ENCODE measurements at places on chromosomes 4 and X.

DNA sequence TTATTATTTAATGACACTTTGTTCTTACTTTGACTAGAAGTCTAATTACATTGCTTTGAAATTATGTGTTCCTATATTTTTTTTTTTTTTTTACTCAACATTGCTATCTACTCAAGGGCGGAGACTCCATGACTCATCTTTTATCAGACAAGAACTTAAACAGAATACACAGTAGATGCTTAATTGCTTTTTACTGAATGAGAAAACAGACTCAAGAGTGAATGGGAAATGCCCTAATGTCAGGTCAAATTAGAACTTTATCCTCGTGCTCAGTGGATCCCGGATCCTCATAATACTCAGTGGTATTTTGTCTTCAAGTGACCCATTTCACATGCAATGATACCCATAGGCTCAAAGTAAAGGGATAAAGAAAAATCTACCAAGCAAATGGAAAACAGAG lies 954.5 kb upstream of the IGFBP7 start:
- DNase-seq, result no peak

GRCh38 chr4:152678841-152679240 lies 956 bp downstream of the TMEM154 start:
- no peak for DNase-seq

GRCh38 chrX:54695816-54696487 lies 102.1 kb downstream of the ITIH6 start:
- DNase-seq, result no peak

DNA sequence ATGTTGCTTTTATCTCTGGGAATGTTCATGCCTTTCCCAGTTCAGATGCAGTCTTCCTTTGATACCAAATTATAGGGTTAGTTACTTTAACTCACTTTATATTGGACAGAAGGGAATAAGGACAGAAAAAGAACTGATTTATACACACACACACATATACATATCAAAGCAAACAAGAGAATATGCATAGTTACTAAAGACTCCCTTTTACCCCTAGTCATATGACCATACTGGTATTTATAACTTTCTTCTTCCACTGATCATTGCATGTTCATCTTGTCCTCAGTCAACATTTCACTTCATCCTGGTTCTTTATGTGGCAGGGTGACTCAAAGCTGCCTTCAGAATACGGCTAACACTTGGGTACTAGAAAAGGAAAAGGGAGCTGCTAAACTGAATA lies 120.4 kb downstream of the PARM1 start:
- DNase-seq, result no peak

DNA sequence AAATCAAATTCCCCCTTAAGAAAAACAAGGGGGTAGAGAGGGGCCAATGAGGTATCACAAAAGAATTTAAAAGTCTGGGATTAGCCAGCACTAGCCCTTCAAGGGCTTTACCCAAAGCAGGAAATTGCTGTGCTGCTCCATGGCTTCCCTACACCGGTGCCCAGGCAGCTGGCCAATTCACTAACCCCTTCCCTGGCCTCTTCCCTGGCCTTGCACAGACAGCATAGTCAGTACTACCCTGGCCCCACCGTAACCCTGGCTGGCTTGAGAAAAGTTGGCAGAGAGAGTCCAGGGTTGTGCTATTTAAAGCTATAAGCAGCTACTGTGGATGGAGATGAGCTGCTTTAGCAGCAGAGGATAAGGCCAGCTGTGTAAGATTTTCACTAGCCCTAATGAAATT lies 43.1 kb downstream of the ADAMTS3 start:
- DNase-seq, result peak; percentile 21

- no peak for DNase-seq
Observed at GRCh38 chr4:26987191-26987590, 126.5 kb downstream of the STIM2 start.

DNA sequence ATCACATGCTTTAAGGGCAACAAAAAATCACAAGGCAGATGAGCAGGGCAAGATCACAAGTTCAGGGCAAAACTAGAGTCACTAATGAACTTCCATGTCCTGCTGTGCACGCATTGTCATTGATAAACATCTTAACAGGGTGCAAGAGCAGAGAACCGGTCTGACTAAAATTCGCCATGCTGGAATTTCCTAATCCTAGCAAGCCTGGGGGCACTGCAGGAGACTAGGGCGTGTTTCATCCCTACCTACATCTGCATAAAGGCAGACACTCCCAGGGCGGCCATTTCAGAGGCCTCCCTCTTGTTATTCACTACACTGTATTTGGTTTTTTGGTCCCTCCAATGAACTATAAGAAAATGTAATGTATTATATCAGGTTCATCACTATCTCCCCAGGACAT lies 203.6 kb downstream of the ARHGEF9 start:
- no peak for DNase-seq

DNA sequence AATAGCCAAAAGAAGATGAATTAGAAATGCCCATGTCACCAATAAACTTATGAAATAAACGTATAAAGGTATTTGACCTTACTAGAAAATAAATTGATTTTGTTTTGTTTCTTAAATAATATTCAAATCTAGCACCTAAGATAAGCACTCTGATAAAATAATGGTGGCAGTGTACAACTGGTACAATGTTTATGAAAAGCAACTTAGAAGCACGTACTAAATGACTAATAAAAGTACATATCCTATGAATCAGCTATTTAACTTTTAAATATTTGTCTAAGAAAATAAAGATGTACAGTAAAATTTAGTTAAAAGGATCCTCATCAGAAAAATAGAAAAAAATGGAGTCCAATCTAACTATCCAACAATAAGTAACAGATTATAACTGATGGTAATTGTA lies 6.7 kb downstream of the MANBA start:
- DNase-seq, result no peak

DNA sequence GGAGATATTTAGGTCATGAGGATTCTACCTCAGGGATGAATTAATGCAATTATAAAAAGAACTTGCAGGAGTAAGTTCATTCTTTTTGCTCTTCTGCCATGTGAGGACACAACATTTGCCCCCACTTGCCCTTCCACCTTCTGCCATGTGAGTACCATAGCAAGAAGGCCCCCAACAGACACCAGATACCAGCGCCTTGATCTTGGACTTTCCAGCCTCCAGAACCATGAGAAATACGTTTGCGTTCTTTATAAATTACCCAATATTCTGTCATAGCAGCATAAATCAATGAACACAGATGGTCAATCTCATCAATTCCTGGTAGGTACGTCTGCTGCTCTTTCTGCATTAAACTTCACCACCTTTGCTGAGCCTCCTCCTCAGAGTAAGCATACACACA lies 5.7 kb upstream of the SEPSECS start:
- DNase-seq, result no peak

DNA sequence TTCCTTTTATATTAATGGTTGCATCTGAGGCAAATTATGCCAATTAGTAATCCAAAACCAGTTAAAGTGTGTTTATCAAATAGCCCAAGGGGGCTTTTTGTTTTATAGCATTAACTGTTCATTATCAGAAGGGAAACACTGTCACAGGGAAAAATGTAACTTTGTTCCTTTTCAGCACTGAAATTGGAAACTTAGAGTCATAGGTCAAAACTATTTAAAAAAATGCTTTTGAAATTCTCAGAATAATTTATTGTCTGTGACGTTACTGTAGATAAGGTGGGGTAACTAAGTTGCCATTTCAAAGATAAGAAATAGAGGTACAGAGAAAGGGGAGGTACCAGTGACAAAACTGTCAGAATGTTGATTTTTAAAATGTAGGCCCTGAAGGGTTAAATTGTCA lies 129.3 kb downstream of the AKAP4 start:
- no peak for DNase-seq

GRCh38 chr4:77721073-77721472 lies 98.1 kb downstream of the CNOT6L start:
- no peak for DNase-seq

DNA sequence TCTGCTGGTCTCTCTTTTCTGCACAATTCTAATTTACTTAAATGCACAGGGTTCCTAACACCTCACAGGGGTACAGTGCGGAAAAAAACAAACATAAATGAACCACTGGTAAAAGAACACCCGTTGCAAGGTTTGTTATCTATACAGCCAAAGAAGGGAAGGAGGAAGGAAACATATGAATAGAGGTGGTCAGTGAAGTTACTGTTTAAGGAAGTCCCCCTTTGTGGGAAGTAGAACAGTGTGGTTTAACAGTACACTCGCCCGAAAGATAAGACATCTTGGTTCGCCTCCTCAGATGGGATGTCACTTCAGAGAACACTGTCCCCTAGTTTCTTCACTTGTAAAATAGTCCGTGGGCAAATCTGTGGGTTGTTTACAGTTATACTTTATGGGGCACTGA lies 57.5 kb downstream of the TEC start:
- DNase-seq, result no peak

GRCh38 chrX:28303486-28303885 lies 283.8 kb upstream of the IL1RAPL1 start:
- DNase-seq, result no peak

DNA sequence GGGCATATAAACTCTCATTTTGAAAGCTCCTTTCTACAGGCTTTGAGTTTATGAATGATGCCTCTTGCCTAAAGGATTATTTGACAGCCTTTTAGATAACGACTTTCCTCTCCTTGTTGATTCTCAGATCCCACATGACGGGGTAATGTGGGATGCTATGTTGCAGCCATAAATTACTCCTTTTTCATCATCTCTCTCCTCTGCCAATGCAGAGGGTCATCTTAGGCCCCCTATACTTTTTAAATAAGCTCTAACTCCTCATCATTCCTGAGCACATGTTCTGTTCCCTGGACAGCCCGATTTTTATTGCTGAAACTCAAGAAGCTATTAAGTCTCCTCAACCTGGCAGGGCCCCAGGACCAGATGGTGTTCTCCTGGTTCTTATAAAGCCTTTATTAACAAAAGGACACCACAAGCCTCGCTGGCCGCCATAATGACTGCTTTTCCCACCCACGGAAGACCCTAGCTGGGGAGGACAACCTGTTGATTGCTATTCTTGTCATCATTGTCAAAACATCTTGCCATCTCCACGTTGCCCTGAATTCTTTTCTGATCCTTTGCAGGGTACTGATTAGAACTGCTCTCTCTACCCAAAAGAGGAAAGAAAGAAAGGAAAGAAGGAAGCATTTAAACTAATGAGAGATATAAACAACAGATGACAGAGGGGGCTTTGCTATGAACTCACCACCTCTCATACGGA lies 150.7 kb downstream of the DHX15 start:
- no peak for DNase-seq

DNA sequence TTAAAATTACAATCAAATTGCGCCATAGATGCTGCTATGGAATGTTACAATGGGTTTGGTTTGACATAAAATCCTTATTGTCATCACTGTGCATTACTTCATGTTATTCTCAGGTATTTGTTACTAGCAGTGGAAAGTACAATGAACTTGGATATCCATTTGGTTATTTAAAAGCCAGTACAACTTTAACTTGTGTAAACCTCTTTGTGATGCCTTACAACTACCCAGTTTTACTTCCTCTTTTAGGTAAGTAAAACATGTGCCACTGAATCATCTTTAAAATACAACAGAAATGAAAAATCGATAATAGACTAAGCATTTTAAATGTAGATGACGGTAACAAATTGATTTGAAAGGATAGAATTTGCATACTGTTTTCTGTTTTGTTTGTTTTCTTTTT lies 35.6 kb downstream of the INTS6L start:
- DNase-seq, result no peak

- DNase-seq, result no peak
Observed at GRCh38 chr4:140710908-140711622, 45.1 kb downstream of the TBC1D9 start.

DNA sequence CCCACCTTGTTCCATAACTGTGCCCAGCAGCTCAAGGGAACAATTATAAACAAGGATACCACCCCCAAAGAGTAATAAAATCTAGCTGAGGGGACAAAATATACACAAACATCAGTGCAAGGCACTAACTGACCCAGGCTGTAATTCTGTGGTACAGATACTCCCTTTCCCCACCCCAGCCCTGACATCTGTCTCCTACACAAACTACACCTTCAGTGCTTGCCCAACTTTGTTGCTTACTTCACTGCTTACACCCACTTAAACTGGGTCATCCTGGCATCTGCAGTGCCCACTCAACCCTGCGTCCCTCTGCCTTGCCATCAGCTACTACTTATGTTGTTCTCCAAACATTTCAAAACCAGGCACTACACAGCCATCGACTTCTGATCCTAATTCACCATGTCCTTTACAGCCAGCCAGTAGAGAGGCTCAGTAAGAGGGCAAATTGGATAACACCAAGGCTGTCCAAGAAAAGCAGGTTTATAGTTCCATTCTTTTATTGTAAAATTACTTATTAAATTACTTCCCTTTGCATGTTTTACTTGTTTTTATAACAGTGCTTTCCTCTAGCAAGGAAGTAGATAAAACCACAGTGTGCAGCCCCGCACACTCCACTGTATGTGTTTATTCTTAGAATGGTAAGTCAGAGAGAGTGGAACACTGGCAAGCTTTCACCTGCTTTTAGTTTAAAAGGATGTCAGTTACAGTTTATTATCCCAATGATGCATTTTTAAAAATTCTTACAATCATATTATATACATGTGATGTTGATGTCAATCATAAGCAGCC lies 149.6 kb downstream of the INPP4B start:
- DNase-seq, result no peak

GRCh38 chr4:95506264-95506663 lies 42.5 kb downstream of the UNC5C start:
- DNase-seq, result peak; percentile 19

- peak; percentile 81 for DNase-seq
Observed at GRCh38 chr4:168656055-168656660, 159.3 kb downstream of the PALLD start.

- no peak for DNase-seq
Observed at GRCh38 chr4:169268951-169269760, 1.6 kb downstream of the SH3RF1 start.

DNA sequence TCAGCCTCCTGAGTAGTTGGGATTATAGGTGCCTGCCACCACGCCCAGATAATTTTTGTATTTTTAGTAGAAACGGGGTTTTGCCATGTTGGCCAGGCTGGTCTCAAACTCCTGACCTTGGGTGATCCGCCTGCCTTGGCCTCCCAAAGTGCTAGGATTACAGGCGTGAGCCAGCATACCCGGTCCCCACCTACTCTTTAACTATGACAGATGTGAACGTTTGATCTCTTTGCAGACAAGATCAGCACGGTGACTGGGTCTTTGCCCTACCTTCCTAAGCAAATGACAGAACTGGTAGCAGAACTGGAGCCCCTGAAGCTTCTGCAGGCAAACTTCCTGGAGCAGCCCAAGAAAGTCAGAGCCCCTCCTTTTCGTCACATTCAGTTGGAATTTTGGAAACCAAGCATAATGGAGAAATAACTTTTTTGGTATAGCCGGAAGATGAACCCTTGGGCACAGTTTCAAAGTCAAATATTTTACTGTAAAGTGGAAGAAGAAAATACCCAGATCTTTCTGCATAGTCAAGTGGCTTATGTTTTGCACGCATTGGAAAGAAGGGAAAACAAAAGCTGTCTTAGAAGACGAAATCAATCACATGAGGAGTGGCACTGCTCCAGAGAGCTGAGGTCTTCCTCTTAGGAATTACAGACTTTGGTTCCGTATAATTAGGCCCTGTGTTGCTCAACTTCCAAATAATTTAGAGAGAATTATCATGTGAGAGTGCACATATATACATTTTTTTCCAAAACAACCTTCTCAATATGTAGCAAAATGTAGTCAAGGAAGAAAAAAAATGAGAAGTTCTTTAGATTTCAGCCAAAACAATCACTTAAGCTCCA lies 90.6 kb downstream of the SORBS2 start:
- DNase-seq, result no peak

Measured in kidney epithelial cell (primary cell).